ENCODE measurements at places on chromosomes 6 and 20.
A peak's percentile ranks its signal among the peaks of the same experiment; 100 is the strongest.

- peak; percentile 87 for DNase-seq
These were observed 31.9 kb upstream of the TXLNB start for GRCh38 chr6:139323511-139324300.

- peak; percentile 98 for DNase-seq
These were observed at the start of gene SCAND1 for GRCh38 chr20:35954200-35954906. Gene SCAND1, minus strand, starts transcription at chr20:35954502. Its CDS starts 218 bp downstream, at chr20:35954284.

GRCh38 chr6:139605350-139605749 is 230.9 kb upstream of the CITED2 start:
- no peak for DNase-seq

- DNase-seq = peak; percentile 61
These were observed 8.0 kb upstream of the IDH3B start for GRCh38 chr20:2671977-2672376.

DNA sequence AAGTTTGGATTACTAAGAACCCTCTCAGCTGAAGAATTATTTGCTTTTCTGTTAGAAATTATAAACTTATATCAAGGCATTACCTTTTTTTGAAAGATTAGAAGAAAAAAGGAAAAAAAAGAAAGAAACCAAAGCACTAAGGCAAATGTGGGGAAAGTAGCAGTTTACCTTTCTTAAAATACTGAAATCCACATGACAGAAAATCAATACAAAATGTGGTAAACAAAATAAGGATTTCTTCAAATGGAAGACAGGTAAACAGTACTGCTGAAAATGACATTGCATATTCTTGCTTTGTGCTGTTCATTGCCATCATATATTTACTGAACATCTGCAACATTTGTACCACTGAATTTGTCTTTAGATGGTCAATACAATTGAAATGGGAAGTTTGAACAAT is 411.2 kb upstream of the PLCB4 start:
- no peak for DNase-seq

DNA sequence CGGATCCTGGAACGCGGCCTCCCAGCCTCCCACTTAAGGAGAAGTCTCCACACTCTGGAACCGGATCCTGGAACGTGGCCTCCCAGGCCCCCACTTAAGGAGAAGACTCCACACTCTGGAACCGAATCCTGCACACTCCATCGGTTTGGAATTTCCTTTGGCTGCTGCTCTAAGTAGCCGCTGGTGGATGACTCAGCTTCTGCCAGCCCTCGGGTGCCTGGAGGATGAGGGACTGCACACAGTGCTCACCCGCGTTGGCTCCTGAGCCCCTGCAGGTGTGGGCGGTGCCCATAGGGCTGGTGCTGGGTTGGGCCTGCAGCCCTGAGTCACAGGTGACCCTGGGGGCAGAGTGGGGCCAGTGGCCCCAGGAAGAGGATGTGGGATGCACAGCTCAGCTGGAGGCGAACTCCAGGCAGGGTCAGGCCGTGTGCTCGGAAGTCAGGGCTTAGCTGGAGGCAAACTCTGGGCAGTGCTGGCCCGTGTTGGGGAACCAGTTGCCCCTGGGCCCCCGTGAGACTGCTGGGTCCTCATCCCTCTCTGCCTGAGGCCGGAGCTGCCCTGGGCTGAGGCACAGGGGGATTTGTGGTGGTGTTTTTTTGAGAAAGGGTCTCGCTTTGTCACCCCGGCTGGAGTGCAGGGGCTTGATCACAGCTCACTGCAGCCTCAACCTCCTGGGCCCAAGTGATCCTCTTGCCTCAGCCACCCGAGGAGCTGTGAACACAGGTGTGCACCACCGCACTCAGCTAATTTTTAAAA is 13.9 kb upstream of the TNFRSF6B start:
- no peak for DNase-seq

DNA sequence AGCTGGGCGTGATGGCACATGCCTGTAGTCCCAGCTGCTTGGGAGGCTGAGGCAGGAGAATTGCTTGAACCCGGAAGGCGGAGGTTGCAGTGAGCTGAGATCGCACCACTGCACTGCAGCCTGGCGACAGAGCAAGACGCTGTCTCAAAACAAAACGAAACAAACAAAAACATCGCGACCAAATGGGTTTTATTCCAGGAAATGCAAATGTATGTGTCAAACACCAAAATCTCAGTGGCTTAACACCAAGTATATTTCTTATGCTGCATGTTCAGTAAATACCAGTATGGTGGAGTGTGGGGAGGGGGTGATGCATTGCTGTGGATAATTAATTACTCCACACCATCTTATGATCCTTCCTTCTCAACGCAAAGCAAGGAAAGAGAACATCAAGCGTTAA is 28.1 kb downstream of the ACTR5 start:
- DNase-seq = no peak

DNA sequence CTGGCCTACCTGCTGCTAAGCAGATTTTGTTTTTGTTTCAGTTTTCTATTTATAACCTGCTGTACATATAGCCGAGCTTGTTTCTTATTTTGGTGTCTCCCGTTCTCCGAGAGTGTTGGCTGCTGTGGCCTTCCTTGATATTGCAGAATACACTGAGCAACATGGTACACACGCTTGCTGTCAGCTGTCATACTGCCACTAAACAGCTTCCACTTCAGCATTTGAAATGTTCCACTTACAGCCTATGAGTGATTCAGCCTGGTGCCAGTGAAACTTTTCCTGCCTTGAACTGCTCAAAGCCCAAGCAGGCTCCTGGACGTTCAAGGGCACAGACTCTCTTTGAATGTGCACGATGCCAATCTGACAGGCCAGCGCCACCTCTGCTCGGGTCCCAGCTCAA is 87.1 kb downstream of the PSMG4 start:
- no peak for DNase-seq

GRCh38 chr6:50062051-50062450 is 12.3 kb upstream of the DEFB112 start:
- peak; percentile 41 for DNase-seq

- DNase-seq = no peak
These were observed 123.1 kb upstream of the GJE1 start for GRCh38 chr6:142009647-142010046.

- no peak for DNase-seq
These were observed 208.5 kb downstream of the EPHA7 start for GRCh38 chr6:93210908-93211307.

DNA sequence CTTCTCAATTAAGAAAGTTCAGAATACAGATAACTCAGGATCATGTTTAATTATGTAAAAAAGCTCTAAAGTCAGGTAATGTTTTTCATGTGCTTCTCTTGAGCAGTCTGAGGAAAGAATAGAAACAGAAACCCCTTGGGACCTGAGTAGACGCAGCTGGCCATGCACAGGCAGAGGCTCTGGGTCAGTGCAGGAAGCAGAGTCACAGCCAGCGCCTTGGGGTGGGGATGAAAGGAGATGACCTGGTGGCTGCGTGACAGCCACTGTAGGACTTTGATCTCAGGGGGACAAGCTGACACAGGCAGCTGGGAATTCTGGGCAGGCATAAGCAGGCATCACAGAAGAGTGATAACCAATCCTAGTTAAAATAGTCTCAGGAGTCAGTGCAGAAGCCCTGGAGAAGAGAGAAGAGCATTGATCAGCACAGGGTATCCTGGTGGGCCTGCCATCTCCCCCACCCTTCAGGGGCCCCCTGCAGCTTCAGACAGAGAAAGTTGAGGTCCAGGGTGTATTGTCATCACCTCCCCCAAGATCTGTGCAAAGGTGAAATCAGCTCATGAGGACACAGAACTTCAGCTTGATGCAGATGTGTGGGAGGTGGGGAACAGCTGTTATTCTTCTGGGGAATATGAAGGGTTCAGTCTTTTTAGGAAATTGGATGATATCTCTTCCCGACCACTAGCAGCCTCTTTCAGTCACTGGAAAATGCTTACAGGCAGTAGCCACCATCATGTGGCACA is 6.4 kb downstream of the HLA-DQB1 start:
- peak; percentile 80 for DNase-seq

DNA sequence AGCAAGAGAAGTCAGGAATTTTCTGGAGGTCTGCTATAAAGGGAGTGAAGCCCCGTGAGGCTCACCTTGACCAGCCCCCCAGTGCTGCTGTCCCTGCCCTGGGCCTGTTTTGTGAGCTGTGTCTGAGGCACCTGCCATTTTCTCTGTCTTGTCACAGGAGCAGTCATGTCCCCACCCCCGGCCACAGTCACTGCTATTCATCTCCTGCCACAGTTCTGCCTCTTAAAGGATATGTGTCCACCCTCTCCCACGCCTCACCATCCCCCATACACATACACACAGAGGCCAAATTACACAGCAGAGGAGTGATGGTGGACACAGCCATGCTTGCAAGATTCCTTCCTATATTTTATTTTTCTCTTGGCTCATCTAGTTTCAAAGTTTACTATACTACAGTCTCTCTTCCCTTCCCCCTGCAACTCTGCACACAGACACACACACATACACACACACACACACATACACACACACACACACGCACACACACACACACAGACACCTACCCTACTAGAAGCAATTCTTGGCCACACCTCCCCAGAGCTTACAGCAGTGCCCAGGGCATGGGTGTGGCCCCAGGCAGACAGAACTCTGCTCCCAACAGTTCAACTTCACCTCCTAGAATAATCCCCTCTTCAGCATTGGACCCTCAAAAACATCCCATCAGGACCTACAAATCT is 68.7 kb upstream of the TAB2 start:
- DNase-seq = no peak

- DNase-seq = no peak
These were observed 191.0 kb downstream of the TPBG start for GRCh38 chr6:82554666-82555065.

DNA sequence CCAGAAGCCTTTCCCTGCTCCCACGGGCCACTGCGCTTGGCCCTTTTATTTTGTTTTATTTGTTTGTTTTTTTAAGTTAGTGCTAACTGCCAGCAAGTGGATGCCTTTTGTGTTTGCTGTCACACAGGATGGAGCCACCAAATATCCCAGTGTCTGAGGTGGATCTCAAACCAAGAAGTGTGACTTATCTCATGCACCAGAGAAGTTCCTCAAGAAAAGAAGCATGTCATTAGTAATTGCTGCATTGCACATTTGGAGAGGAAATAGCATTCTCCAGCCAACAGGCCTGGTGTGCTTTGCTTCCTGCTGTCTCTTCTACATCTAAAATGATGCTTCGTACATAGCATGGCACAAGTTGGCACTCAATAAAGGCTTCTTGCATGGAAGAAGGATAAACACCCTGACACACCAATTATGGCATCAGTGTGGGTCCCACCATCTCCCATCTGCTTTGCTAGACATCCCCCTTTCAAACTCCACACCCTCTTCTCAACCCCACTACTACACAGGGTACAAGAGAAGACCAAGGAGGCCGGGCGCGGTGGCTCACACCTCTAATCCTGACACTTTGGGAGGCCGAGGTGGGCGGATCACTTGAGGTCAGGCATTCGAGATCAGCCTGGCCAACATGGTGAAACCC is 1.9 kb upstream of the ATP9A start:
- no peak for DNase-seq

- DNase-seq = no peak
These were observed 373.8 kb upstream of the JAG1 start for GRCh38 chr20:11047559-11047958.

GRCh38 chr6:90131125-90131524 is 165.5 kb downstream of the BACH2 start:
- peak; percentile 21 for DNase-seq

DNA sequence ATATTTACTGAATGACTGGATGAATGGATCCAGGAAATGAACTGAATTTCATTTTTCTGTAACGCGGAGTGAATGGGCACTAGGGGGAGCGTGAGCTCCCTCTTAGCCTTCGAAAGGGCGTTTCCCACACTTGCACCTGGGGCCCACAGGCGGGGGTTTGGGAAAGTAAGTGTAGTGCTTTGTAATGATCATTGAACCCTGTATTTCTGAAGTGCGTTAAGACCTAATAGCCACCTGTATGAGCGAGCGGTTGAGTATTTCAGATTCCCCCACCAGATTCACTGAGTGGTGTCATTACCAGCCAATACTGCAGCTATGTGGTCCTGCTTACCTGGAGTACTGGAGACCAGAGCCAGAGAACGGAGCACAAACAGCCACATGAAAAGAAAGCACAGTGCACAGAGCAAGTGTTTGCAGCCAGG is 10.5 kb downstream of the SYTL3 start:
- peak; percentile 74 for DNase-seq

DNA sequence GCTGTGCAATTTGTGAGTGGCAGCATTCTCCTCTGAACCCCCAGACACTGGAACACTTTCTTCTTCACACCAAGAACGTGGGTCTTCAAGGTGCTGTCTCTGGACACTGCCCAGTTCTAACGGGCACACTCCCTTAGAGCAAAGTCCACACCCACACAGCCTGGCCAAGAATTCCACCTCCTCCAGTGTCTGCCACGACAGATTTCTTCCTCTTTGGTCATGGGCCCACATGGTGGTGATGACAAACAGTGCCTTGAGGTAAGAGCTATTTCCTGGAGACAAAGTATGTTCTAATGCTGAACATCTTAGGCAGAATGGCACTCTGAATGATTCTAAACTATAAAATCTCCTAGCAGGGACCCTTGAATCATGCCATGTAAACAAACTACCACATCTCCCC is 25.5 kb upstream of the SSTR4 start:
- DNase-seq = no peak

GRCh38 chr6:14765106-14765505 is 480.8 kb upstream of the JARID2 start:
- DNase-seq = no peak

GRCh38 chr20:3296261-3297078 is 57.5 kb upstream of the SLC4A11 start:
- DNase-seq = no peak

- no peak for DNase-seq
These were observed 62.1 kb downstream of the FOXO3 start for GRCh38 chr6:108622641-108623298.

- no peak for DNase-seq
These were observed 218.3 kb downstream of the HTR1B start for GRCh38 chr6:77245026-77245425.

- no peak for DNase-seq
These were observed 511.8 kb upstream of the ID4 start for GRCh38 chr6:19325335-19325789.

Data from NAMALWA (cell line).